ENCODE measurements at places on chromosomes 5 and 9.

- no peak for DNase-seq
These were observed 165.3 kb upstream of the NREP start for GRCh38 chr5:111922344-111922743.

DNA sequence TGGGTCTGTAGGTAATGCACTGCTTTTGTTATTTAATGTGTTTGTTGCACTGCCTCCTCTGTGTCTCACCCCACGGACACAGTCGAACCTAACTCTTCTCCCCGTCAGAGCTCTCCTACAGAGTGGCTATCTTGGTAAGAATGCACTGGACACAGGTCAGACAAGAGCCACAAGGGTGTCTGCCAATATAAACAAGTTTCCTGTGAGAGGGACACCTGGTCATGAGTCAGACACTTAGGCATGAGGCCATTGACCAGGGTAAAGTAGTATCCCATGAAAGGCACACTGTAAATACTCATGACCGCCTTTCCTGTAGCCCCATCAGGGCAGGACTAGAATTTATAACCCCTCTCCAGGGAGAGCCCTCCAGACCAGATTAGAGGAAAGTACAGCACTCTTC, 115.5 kb downstream of the SLC12A2 start:
- DNase-seq: no peak

DNA sequence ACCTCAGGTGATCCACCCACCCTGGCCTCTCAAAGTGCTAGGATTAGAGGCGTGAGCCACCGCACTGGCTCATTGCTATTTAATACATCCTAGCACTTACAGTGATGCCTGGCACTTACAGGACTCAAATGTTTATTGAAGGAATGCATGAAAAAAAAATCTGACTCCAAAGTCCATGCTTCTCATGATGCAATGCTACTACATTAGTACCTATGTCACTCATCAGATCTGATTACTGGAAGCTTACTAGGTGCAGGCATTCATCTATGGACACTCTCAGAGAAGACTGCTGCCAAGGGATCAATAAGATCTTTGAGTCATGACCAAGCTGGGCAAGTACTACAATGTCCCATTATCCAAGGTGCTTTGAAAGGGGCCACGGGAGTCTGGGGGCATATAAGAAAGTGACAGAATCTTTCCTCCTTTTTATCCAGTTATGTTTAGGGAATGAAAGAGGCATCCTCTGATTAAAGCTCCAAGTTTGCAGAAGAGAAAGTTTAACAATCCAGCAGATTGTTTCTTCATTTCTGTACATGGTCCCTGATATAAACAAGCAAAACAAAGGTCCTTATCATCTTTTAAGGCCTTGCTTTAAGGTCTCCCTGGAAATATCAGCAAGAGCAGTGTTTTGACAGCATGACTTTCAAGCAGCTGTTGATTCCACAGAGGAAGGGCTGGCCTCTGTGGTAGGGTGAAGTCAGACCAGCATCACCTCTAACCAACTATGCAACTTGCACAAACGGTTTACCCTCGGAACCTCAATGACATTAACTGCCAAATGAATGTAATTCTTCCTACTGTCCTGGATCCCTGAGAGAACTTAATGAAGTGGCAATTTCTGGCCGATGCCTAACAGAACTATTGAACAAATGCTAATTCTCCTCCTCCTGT, 35.9 kb downstream of the ARPC5L start:
- DNase-seq: no peak

- no peak for DNase-seq
These were observed 31.7 kb downstream of the AP3S1 start for GRCh38 chr5:115873392-115873791.

DNA sequence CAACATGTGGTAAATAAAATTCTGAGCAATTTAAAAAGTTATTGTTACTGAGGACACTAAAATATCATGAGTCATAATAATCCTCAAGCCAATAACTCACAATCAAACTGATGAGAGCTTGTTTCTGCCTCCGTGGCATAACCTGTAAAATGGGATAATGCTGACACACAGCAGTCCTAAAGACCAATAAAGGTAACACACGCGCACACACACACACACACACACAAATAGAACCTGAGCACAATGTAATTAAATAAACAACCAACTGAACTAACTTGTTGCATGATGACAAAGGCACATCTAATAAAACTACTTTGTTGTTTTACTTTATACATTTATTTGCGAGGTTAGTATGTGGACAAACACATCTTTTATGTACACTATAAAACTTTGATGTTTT, 358.2 kb downstream of the BNC2 start:
- DNase-seq: no peak

All from activated naive CD8-positive, alpha-beta T cell treated with anti-CD3 and anti-CD28 coated beads, Interleukin-2, amount 50 U/mL, for 16 hours (primary cell).